ENCODE measurements at places on chromosomes 7 and 10.

GRCh38 chr7:28292834-28293526 lies 112.4 kb upstream of the JAZF1 start:
- no peak for DNase-seq

GRCh38 chr7:147249956-147250355 lies 1133.4 kb downstream of the CNTNAP2 start:
- no peak for DNase-seq

- no peak for DNase-seq
These were observed 149.8 kb upstream of the STEAP4 start for GRCh38 chr7:88456490-88456889.

GRCh38 chr7:139453673-139454321 lies 29.7 kb downstream of the KLRG2 start:
- no peak for DNase-seq

GRCh38 chr10:69588358-69588757 lies 15.1 kb upstream of the NEUROG3 start:
- no peak for DNase-seq

Measured in RWPE1 (cell line).